Muscle of leg (tissue), 16 donors: ENCODE measurements at places on chromosomes 1 and 21. TPM values are rescaled to one million over a fixed set of nuclear protein-coding genes. Genes with fewer than 3 reads are reported as not detected.

DNA sequence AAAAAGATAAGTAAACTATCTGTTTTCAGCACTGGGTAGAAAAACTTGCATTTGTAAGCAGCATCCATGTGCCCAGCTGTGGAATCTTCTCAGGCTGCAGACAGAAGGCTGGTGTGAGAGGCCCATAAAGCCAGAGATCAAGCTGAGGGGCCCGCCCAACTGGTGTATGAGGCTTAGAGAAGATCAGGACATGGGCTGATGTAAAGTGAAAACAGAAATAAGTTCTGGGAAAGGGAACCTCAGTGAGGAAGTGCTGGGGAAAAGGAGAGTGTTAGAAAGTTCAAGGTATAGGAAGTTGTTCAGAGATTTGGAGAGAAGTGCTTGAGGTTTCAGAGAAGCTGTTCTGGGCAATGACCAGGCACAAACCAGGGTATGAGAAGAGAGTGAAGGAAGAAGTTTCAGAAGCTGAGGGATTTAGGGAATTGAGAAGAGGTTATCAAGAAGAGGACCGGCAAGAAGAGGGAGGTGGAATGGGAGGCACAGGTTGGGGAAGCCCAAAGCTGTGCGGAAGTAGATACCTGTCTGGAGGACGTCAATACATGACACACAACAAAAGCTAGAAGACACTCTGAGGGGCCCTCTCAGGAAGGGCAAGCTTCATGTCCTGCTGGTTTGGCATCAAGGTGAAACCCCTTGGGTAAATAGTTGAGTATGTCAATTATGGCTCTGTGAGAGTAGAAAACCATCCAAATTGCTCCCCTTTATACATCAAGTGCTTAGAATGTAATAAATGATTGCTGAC lies 2.7 kb upstream of the CD5L start:
- peak; percentile 50 for DNase-seq

- no peak for DNase-seq
Measured at GRCh38 chr1:175035865-175036264, 12.6 kb upstream of the MRPS14 start.

GRCh38 chr1:86335916-86336315 lies 60.2 kb downstream of the ODF2L start:
- no peak for DNase-seq

TGFBR3 gene
- total RNA-seq, result 45.4 TPM

RGS7 gene
- 0.13 TPM for total RNA-seq

OR2T29 gene
- total RNA-seq, result not detected

- peak; percentile 73 for DNase-seq
Measured at GRCh38 chr1:180278194-180278515, 48.1 kb downstream of the LHX4 start.

GRCh38 chr1:10495952-10496351 lies 21.2 kb downstream of the PEX14 start:
- no peak for DNase-seq

GRCh38 chr1:29753771-29754572 lies 517.6 kb downstream of the PTPRU start:
- no peak for DNase-seq

OR2L2 gene
- 0.04 TPM for total RNA-seq

DNA sequence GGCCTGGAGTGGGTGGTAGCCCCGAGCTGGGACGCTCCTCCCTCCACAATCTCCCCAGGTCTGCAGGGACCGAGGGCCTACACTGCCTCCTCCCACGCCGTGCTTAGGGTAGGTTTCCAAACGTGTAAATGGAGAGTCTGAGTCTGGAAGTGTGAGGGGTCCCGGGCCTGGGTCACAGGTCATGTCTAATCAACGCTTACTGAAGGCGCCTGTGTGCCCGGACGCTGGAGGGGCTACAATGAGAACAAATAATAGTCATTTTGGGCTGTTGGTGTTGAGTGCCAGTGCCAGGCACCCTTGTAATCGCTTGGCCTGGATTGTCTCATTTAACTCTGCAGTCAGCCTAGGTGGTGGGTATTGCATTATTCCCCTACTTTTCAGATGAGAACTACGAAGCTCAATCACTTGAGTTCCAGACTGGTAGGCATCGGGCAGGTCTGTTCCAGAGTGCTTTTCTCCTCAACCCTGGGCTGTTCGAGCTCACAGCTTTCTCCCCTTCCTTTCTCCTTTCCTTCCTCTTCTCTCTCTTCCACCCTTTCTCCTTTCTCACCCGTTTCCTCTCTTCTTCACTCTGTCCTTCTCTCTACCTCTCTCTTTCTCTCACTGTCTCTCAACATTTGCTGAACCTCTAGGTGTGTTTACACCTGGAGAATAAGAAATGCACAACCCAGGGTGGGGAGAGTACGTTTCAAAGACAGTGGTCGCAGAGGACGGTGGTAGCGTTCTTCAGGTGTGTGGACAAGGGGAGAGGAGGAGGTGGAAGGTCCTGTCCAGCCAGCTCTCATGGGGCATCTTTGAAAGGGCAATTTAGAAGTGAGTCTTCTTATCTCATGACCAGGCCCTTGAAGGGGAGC lies 883 bp downstream of the SLC66A1 start:
- DNase-seq, result no peak

XCL2 gene
- total RNA-seq, result 0.35 TPM

S100A3 gene
- total RNA-seq, result 0.31 TPM

DNA sequence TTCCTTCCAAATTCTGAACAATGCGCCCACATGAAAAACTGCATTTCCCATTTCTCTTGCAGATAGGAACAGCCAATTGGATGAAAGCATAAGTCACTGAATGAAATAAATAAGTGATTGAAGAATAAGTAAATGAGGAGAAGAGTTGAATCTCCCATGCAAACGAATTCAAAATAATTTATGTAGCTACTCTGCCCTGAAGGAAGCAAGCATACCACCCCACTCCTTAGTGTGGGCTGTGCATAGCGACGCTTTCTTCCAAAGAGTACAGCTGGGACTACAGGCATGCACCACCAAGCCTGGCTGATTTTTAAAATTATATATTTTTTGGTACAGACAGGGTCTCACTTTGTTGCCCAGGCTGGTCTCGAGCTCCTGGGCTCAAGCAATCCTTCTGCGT lies 16.5 kb upstream of the RIMKLA start:
- no peak for DNase-seq

DNA sequence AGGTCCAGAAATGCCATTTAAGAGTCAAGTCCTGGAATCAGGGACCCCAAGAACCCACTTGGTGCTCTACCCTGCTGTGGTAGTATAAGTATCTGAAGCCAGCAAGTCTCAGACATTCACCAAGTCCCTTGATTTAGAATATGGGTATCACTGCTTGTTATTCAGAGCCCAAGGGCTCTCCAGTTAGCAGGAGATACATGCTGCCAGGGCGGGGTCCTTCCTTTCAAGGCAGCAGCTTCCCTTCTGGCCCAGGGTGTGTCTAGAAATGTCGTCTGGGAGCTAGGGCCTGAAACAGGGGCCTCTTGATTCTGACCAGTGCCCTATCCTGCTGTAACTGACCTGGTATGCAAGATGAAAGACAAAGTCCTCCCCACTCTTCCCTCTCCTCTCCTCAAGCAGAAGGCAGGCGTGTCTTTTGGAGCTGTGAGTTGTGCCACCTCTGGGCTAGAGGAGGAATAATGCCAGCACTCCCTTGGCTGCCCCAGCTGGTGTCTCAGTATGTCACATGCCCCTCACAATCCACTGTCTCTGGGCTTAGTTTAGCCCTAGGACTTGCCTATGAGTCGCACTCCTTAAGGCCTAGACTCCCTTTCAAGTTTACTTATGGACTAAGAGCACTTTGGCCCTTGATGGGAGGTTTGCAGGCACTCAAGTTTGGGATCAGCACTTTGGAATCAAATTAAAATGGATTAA lies 200.2 kb downstream of the MRPL39 start:
- no peak for DNase-seq

DNA sequence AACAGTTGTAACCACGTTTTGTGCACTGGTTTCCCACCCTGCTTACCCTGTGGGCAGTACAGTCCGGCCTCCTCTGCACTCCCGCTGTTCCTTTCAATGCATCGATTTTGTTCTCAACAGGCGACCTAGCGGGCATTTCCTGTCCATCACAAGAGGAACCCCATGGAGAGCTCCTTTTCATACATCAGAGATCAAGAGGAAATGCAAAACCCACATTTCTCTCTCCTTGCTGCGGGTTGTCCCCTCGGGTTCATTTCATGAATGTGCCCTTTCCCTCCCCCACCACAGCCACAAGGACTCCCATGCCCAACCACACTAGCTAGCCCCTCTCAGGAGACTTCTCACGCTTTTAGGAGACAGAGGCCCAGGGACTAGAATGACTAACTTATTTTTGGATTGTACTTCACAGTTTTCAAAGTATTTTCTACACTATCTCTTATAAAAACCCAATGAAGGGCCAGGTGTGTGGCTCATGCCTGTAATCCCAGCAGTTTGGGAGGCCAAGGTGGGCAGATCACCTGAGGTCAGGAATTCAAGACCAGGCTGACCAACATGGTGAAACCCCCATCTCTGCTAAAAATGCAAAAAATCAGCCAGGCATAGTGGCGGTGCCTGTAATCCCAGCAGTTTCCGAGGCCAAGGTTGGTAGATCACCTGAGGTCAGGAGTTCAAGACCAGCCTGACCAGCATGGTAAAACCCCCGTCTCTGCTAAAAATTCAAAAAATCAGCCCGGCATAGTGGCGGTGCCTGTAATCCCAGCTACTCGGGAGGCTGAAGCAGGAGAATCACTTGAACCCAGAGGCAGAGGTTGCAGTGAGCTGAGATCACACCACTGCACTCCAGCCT lies 18.4 kb downstream of the ATP1A4 start:
- no peak for DNase-seq

DNA sequence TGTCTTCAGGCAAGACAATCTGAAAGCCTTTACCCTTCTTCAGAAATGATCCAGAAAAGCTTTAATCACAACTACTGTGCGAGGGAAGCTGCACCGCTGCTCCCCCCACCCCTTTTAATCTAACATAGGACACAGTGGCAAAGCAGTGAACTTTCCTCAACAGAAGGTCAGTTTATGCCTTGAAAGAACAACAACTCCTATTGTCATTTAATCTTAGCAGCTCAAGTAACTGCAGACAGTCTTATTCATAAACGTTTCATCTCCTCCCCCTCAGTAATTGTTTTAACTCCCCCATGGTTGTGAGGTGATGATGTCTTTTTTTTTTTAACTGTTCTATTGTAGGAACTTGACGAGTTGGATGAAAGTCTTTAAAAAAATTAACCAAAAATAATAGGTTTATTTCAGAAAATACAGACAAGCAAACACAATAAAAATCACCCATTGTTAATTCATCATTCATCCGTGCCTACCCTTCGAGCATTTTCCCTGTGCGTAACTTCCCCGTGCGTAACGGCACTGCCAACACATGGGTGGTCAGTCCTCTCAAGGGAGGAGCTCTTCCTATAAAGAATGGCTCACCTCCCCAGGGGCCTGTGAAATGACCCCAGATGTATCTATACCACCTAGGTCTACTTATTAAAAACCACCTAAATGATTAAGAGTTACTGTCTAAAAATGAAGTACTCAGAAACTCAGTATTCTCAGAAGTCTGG lies 3.3 kb upstream of the ADAR start:
- DNase-seq, result no peak

DNA sequence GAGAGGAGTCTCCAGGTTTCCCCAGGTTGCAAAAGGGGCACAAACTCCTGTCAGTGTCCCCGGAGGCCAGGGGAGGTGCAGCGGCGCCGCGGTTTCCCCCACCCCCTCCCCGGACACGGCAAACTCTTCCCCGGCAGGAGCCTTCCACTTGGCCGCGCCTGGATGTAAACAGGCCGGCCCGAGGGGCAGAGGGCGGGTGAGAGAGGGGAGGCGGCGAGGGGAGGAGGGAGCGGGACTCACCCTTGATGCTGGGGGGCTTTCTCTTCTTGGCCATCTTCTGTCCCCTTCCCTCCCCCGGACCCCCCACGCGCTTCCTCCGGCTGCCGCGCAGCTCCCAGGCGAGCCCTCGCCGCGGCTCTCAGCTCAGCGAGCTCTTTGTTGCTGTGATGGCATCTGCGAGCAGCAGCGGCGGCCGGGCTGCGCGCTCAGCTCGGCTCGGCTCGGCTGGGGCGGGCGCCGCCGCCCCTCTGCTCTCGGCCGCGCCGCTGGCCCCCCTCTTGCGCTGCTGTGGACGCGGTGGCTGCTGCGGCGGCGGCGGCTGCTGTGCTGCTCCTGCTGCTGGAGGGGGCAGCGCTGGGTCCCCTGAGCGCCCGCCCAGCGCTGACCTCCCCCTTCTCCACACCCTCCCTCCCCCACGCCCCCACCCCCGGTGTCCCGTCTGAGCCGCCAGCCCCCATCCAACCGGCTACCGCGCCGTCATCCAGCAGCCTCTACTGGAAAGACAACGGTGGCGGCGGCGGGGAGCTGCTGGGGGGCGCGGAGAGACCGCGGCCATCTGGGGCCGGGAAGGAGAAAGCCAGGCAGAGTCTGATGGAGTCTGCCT lies 4.9 kb upstream of the SLC44A5 start:
- peak; percentile 71 for DNase-seq

DNA sequence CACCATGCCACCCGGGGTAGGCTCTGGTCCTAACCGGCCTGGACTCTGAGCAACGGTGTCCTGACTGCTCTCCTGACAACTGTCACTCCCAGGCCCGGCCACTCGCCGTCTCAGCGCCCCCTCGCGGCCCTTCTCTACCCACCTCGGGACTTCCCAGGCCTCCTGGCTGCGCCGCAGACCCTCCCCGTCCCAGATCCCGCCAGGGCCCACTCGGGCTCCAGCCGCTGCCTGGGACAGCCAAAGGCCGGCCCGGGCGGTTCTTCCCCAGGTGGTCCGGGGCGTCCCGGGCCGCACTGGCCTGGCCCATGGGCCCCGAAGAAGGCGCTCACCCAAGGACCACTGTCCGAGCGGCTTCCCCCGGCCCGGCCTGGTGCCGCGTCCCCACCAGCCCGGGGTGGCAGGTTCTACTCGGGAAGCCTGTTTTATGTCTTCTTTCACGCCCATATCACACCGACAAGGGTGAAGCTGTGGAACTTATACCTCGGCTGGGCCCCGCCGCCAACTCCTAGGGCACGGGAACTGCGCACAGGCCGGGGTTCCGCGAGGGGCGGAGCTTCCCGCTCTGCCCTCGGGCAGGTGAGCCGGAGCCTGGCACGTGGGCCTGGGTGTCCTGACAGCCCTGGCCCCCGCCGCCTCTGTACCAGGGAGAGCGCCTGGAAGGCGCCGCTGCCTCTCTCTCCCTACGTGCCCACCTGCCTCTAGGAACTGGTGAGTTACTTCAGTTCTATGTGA lies 138.3 kb downstream of the TTLL7 start:
- DNase-seq, result peak; percentile 50

GRCh38 chr1:24875257-24875656 lies 54.8 kb downstream of the RUNX3 start:
- no peak for DNase-seq

GRCh38 chr1:112358061-112358770 lies 37.8 kb upstream of the CTTNBP2NL start:
- no peak for DNase-seq

RPTN gene
- not detected for total RNA-seq

GUCA2B gene
- not detected for total RNA-seq

GRCh38 chr1:230281556-230281955 lies 144.6 kb downstream of the PGBD5 start:
- DNase-seq, result no peak

TNFRSF4 gene
- total RNA-seq, result 3.2 TPM

GRCh38 chr1:196997423-196997822 lies 20.1 kb downstream of the CFHR5 start:
- peak; percentile 12 for DNase-seq

GRCh38 chr1:173268786-173269277 lies 61.7 kb upstream of the TNFSF4 start:
- no peak for DNase-seq

SLAMF6 gene
- 0.13 TPM for total RNA-seq
